DND-41 (cell line): ENCODE measurements at places on chromosomes 5 and 9.

DNA sequence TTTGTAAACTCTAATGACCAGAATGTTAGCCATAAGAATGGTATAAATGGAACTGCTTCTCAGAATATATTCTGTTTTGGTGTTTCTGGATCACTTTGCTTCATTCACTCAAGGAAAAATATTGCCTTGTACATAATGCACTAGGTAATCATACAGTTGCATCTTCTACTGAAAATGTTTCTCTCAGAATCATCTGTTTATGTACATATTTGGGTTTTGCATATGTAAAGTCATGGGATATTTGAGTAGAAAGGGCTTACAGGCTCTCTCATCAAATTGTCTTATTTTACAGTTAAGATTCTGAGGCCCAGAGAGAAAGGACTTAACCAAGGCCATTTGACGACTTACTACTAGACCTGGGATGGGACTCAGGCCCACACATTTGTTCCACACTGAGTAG is 97.8 kb upstream of the PALM2AKAP2 start:
- no peak for DNase-seq
- no peak overlapping the region for H3K4me3 ChIP-seq
- H3K27me3 ChIP-seq, result no peaks in the 10 kb centered on the region
- no peaks in the 10 kb centered on the region for H3K36me3 ChIP-seq

DNA sequence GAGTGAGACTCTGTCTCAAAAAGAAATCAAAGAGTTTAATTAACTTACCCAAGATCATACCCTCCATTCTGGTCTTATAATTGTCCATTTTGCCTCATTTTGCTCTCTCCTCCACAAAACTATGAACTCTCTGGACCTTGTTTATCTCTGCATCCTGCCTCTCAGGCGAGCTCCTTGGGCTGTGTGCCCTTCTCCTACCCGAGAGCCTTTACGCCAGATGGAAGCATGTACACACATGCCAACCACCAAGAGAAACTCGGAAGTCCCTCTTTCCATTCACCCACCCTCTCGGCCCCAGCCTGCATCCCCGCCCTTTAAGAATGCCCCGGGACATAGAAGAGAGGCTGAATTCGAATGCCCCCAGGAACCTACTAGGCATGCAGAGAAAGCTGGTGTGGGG is 25.9 kb downstream of the CPLX2 start:
- peaks cover 19% of the 10 kb centered on the region for H3K4me1 ChIP-seq
- no peak for DNase-seq
- no peaks in the 10 kb centered on the region for H3K27me3 ChIP-seq
- no peaks in the 10 kb centered on the region for H3K36me3 ChIP-seq
- H3K27ac ChIP-seq, result no peak overlapping the region

DNA sequence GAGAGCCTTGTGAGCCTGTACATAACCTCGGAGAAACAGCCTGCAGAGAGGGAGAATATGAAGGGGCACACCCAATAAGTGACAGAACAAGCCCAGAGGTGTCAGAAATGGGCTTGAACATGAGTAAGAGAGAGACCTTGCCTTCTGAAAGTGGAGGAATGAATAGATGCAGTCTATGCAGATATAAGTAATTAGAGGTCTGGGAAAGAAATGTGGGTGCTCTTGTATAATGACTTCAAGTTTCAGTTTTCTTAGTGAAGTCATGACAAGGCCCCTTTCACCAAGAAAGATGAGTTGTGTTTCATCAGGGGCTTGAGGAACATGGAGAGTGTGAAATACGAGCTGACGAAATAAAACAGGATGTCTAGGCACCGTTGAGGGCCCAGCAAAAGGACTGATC is 15.1 kb downstream of the GRAMD2B start:
- no peaks in the 10 kb centered on the region for H3K27me3 ChIP-seq
- H3K27ac ChIP-seq, result no peak overlapping the region
- DNase-seq, result no peak
- no peaks in the 10 kb centered on the region; the same call in 1 of the 2 replicates for H3K4me1 ChIP-seq
- H3K36me3 ChIP-seq, result no peaks in the 10 kb centered on the region

DNA sequence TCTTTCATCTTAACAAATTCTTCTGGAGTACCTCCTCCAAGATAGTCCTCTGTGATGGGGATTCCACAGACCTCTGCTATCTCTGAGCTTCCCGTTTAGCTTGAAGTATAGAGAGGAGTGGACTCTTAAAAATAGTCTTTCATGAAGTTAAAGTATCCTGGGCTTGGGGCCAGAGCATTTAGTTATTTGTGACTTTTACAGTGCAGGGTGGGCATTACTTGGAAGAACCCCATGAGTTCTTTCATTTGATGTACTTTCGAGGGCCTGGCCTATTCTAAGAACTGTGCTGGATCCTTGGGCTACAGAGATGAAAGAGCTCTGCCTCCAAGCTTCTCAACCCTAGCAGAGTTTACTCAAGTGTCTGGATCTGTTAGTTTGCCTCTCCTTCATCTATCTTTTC is 131.5 kb downstream of the ZSWIM6 start:
- no peak for DNase-seq
- no peak overlapping the region for H3K27ac ChIP-seq
- H3K4me3 ChIP-seq, result no peak overlapping the region
- no peaks in the 10 kb centered on the region for H3K27me3 ChIP-seq
- H3K4me1 ChIP-seq, result no peaks in the 10 kb centered on the region
- no peaks in the 10 kb centered on the region for H3K36me3 ChIP-seq

DNA sequence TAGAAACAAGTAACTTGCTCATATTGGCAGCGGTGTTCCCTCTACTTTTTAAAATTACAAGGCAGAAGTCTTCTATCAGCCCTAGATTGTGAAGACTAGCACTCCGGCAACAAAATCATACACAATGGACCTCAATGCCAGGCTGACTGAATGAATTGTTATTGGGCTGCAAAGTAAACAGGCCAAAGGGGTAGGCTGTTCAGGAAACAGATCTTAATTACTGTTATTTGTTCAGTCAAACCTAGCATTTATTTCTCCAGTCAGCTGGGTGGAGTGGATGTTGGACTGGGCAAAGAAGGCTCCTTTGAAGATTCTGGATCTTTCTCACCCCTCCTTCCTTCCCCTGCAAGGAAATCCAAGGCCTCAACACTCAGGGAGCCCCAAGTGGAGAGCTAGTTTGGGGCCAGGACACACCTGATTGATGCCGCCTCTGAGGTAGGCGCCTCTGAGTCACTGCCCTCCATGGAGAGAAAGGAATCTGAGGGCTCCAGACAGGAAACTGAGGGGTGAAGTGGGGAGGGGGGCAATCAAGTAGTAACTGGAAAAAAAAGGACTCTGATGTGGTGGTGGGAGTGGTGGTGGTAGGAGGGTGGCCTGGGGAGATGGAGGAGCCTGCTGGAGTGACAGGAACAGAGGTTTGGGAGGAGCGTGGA is 35.5 kb downstream of the SERINC5 start:
- peak; percentile 29 for DNase-seq
- peaks cover 11% of the 10 kb centered on the region for H3K4me1 ChIP-seq
- H3K4me3 ChIP-seq, result no peak overlapping the region
- peak overlapping the region; percentile 50 for H3K27ac ChIP-seq
- no peaks in the 10 kb centered on the region for H3K27me3 ChIP-seq
- H3K36me3 ChIP-seq, result peaks cover 7% of the 10 kb centered on the region

GRCh38 chr5:24005384-24005783 is 498.0 kb downstream of the PRDM9 start:
- H3K36me3 ChIP-seq, result no peaks in the 10 kb centered on the region
- no peaks in the 10 kb centered on the region for H3K4me1 ChIP-seq
- no peaks in the 10 kb centered on the region for H3K27me3 ChIP-seq
- H3K4me3 ChIP-seq, result no peak overlapping the region

GRCh38 chr5:111133436-111133751 is 41.2 kb downstream of the WDR36 start:
- no peak overlapping the region for H3K4me3 ChIP-seq

DNA sequence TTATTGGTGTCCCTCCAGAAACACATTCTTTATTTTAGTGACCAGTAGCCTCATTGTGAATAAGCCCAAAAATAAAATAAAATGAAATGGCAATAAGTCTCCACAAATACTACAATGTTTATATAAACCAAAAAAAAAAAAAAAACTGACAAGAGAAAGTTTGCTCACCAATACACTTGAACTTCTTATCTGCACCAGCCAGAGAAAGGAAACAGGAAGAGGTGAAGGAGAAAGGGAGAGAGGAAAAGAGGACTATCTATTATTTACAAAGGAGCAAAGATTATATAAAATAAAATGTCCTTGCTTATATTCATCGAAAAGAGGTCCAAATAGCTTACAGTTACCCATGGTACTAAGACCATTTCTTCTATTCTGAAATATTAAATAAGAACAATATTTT is 176.4 kb upstream of the CCNG1 start:
- H3K27ac ChIP-seq, result no peak overlapping the region; the same call in 1 of the 2 replicates
- H3K36me3 ChIP-seq, result no peaks in the 10 kb centered on the region
- no peak overlapping the region for H3K4me3 ChIP-seq
- DNase-seq, result no peak
- no peaks in the 10 kb centered on the region for H3K27me3 ChIP-seq

GRCh38 chr5:107184066-107184465 is 486.7 kb downstream of the EFNA5 start:
- no peaks in the 10 kb centered on the region for H3K36me3 ChIP-seq
- no peak for DNase-seq
- no peak overlapping the region for H3K27ac ChIP-seq
- H3K27me3 ChIP-seq, result no peaks in the 10 kb centered on the region

DNA sequence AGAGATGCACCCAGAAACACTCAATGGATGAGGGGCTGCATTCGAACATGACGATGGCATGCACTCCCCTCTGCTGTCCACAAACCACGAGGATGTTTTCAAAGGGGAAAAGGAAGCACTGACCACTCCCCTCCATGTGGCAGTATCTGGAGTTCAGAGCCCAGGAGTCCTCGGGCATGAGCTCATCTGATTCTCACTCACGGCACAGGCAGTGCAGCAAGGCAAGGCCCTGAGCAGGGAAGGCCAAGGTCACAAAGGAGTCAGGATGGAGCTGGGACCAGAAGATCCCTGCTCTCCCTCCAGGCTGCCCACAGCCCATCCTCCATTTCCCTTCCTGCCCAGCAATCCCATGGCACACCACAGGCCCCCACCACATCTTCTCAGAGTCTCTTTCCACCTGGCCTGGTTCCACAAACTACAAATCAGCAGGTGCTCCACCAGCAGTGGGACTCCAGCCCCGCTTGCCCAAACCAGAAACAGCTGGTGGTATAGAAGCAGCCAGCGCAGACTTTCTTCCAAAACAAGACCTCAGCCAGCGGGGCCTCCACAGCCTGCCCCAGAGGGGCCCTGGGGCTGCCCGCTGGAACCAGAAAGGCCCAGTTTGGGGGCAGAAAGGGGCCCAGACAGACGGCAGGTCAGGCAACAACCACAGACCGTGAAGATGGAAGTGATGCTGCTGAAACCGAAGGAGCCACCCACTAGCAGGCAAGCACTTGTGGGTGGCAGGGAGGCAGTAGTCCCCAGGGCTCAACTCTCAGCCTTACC is 12.2 kb downstream of the TNIP1 start:
- H3K27ac ChIP-seq, result peak overlapping the region; percentile 49; the same call in 1 of the 2 replicates
- peaks cover 34% of the 10 kb centered on the region for H3K36me3 ChIP-seq
- H3K27me3 ChIP-seq, result no peaks in the 10 kb centered on the region
- H3K4me1 ChIP-seq, result no peaks in the 10 kb centered on the region
- DNase-seq, result peak; percentile 21
- no peak overlapping the region for H3K4me3 ChIP-seq

DNA sequence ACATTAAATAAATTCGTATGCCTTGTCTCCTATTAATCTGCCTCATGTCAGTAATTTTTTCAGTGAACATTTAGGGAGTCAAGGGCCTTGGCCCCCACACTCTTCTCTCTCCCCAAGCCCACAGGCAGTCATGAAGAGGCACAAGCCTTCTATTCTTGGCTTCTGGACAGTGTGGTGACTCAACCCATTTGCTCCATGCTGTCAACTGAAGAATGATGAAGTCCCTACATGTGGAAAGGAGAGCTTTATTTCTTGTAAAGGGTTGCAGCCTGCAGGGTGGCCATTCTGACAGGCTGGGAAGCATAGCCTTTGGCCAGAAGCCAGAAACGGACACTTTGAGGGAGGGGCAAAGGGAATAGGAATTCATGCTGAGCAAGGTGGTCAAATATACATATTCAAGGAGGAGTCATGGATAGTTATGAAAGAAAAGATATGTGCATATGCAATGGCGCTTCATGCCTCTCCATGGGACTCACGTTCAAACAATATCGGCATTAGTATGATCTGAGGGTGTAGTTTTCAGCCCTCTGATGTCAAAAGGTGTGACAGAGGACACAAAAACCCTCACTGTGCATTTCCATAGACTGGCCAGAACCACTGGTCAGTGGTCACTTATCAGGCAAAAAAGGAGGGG is 31.3 kb downstream of the ANKRA2 start:
- H3K4me3 ChIP-seq, result no peak overlapping the region
- peaks cover 7% of the 10 kb centered on the region for H3K27me3 ChIP-seq
- no peaks in the 10 kb centered on the region for H3K4me1 ChIP-seq
- no peaks in the 10 kb centered on the region for H3K36me3 ChIP-seq
- H3K27ac ChIP-seq, result no peak overlapping the region
- no peak for DNase-seq

DNA sequence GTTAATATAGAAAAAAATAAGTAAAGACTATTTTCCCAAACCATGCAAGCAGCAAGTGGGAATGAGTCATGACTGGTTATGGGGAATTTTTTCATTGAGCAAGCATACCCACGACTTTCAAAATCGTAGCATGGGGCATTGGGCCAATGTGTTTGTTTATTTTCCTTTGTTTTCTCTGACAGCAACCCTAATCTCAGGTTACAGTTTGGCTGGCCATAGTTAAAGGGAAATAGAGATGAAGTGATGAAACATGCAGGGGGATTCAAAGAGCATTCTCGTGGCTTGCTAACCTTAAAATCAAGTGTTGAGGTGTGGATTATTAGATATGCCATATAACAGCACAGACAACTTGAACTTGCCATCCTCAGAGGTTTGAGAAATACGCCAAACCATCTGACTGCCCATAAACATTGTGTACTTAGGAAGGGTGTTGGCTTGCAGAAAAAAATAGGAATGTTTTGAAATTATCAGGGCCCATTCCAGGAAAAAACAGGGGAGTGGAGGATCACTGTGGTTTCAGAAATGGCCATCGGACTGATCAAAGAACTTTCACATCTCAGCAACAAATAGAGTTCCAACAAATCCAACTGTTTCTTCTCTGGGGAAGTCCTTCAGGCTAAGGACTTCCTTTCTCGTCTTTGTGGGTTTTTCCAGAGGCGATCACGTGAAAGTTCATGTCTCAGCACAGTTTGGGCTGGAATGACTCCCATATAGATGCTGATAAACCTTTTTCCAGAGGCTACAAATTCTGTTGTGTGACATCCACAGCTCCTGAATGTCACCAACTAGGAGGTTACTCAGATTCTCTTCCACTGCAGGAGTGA is 259.1 kb downstream of the SYK start:
- no peak overlapping the region for H3K27ac ChIP-seq
- DNase-seq, result no peak
- peaks cover 2% of the 10 kb centered on the region for H3K27me3 ChIP-seq
- no peaks in the 10 kb centered on the region for H3K4me1 ChIP-seq
- H3K36me3 ChIP-seq, result no peaks in the 10 kb centered on the region
- no peak overlapping the region for H3K4me3 ChIP-seq

DNA sequence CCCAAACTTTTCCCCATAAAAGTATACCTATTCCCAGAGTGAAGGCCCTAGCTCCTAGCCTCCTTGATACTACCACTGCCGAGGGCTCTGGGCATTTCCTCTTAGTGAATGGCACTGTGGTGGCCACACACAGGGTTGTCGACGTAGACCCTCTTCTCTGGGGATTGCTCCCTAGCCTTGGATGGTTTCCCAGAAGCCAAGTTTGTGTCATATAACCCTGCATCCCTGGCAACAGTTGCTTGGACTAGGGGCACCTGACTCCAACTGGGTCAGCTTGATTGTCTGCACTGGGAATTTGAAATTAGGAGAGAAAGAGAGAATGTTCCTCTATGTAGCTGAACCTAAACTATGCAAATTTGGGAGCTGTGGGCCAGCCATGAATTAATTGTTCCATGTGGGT is 32.3 kb upstream of the KIF2A start:
- H3K27ac ChIP-seq, result no peak overlapping the region
- no peak for DNase-seq
- no peaks in the 10 kb centered on the region for H3K27me3 ChIP-seq
- no peak overlapping the region for H3K4me3 ChIP-seq
- no peaks in the 10 kb centered on the region for H3K36me3 ChIP-seq
- no peaks in the 10 kb centered on the region for H3K4me1 ChIP-seq
